ENCODE measurements at places on chromosomes 6 and 20.
A peak's percentile ranks its signal among the peaks of the same experiment; 100 is the strongest.

DNA sequence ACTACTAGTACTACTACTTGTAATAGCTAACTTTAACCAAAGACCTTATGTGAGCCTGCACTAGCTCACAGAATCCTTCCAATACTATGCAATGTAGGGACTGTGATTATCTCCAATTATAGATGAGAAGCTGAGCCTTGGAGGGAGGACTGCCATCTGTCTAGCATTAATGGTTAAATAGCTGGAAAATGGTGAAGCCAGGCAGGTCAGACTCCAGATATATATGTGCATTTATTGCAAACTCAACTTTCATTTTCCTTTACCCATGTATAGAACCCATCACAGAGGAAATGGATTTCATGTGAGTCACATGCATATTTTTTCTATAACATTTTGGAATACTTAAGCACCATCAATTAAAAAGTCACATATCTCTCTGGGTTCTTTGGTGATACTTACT lies 229.9 kb downstream of the BCAS1 start:
- no peak for DNase-seq

GRCh38 chr6:149137594-149137993 lies 179.9 kb upstream of the TAB2 start:
- no peak for DNase-seq

GRCh38 chr6:134190883-134191282 lies 127.0 kb downstream of the SGK1 start:
- DNase-seq = no peak

DNA sequence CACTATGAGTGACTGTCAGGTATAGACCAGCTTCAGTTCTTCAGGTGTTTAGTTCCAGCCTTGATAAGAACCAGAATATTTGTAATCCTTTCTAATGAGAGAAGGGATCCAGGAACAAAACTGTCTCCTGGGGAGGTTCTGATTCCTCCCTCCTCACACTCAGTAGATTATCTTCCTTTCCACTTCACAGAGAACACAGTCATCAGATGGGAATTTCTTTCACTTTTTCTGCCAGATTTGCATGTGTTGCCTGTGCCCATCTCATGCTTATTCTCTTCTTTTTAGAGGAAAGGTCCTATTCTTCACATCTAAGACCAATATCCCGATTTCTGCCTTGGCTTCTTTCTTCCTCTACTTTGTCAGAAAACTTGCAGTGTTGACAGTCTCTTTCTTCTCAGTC lies 50.8 kb downstream of the CD109 start:
- no peak for DNase-seq

DNA sequence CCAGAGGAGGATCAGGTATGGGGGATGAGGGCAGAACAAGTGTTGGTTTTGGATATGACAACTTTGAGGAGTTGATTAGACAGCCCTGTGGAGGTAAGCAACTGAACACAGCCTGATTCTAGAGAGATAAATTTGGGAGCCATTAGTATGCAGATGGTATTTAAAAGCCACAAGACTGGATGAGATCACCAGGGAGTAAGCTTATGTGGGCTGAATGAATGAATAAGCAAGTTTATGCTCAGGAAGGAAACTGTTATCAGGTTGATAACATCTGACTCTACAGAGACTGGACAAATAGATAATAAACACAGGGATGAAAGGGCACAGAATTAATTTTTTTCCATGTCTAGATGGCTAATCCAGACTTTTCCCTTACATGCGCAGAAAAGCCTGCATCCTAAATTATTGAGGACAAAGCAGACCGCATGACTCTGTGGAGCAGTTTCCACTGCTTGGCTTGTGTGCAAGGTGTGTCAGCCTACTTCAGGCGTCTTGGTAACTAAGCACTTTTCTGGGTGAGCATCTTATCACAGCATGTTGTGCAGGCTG lies 150.6 kb downstream of the GJA10 start:
- no peak for DNase-seq

DNA sequence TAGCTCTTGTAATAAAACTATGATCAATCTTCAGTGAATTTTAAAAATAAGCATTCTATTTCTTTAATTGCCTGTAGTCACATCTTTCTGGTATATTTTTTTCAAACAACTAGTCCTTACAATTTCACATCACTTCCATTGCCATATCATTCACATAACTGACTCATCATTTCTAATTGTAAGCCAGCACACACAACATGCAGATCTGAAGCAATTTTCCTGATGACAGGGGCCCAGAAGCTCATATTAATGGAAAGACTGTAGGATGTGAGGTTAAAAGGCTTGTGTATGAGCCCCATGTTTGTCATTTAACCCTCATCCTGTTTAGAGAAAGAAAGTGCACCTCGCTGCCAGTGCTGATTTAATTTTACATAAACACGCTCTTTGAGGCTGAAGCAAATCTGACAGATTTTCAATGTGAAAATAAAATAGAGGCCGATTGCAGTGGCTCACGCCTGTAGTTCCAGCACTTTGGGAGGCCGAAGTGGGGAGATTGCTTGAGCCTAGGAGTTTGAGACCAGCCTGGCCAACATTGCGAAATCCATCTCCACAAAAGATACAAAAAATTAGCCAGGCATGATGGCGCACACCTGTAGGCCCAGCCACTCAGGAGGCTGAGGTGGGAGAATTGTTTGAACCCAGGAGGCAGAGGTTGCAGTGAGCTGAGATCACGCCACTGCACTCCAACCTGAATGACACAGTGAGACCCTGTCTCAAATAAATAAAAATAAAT lies 40.1 kb upstream of the LTV1 start:
- no peak for DNase-seq

DNA sequence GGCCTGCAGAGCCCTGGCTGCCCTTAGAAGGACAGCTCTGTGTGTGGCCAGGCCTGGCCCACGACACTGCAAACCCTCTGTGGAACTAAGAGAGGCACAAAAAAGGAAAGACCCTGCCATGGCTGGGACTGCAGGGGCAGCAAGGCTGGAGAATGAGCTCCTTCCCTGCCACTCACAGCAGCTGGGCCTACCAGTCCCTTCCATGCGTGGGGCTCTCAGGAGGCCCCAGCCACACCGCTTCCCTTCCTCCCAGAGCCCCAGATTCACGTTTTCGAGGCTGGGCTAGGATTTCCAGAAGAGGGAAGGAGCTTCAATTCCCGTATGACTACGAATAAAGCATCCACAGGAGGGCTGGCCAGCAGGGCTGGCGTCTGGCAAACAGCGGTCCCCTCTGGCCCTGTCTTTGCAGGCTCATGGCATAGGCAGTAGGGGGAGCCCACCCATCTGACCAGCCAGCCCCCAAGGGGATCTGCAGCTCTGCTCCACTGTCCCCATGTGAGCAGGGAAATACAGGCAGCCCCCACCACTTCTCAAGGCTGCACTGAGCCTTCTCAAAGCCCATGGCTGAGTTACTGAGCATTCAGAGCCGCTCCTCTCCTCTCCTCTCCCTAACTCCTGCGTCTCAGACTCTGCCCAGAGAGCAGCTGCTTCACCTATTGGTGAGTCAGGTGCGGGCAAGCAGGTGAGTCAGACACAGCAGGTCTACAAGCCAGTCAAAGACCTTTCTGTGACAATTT lies 53.1 kb downstream of the NINL start:
- DNase-seq = peak; percentile 61

DNA sequence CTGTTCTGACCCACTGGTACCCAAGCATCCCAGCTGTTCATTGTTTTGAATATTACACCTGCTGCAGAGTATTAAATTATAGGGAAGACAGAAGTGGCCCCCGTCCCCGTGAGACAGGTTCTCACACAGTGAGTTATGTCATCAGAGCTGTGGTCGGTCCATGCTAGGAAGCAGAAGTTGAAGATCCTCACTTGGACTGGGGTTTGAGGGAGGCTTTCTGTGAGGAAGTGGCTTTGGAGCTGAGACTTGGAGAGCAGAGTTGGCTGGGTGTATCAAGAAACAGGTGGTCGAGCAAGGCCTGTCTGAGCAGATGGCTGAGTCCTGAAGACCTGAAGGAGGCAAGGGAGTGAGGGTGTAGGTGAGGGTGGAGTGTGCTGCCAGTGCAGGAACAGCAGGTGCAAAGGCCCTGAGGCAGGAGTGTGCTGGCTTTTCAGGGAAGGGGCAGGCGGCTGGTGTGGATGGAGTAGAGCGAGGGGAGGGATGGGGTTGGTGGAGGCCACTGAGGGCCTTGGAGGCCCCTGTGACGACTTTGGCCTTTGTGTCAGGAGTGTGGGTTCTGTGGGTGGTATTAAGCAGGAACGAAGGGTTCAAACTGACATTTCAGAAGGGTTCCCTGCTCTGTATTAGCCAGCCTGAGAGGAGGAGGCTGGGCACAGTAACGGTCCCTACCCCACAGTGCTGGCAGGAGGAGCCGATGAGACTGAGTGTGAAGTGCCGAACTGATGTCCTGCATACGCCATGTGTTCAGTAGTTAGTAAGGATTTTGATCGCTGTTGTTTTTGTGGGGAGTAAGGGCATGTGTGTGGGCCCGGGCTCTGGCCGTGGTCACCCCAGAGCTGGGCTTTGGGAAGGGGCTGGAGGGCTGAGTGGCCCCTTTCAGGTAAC lies 11.8 kb downstream of the SRC start:
- no peak for DNase-seq

- DNase-seq = no peak
These were observed 36.8 kb upstream of the LRFN2 start for GRCh38 chr6:40623932-40624331.

DNA sequence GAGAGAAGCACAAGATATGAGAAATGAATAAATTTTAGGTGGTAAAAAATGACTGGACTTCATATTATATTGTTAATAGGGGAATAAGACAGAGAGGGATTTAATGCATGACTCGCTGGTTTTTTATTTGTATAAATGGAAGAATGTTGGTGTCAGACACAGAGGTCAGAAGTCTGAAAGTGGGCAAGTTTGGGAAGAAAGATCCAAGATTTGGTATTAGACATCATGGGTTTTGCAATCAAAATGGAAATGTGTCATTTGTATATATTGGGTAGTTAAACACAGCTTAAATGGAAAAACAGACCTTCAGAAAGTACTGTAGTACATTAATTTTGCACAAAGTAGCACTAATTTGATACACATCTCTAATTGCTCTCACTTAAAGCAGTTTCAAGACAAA lies 96.2 kb downstream of the EYA4 start:
- no peak for DNase-seq

DNA sequence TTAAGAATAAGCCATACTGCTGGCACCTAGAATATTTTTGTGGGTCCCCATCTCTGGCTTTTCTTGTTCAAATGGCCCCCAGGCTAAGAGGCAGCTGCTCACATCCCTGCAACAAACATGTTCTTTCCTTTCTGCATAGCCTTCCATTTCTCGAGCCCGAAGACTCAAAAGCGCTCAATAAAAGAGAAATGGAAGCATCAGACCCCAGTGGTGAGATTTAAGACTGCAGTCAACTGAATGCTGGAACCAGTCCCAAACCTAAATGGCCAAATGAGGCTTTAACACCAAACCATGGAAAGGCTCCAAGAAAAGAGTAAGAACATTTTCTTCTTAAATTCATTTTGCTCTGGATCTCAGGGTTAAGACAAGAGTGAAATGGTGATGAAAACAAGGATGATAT lies 122.1 kb upstream of the TRAF3IP2 start:
- no peak for DNase-seq

- DNase-seq = no peak
These were observed 69.2 kb upstream of the CDYL start for GRCh38 chr6:4707011-4707410.

- DNase-seq = no peak
These were observed 13.4 kb downstream of the SLC52A3 start for GRCh38 chr20:754904-755303.

- no peak for DNase-seq
These were observed 315.5 kb upstream of the ARID1B start for GRCh38 chr6:156461647-156462046.

DNA sequence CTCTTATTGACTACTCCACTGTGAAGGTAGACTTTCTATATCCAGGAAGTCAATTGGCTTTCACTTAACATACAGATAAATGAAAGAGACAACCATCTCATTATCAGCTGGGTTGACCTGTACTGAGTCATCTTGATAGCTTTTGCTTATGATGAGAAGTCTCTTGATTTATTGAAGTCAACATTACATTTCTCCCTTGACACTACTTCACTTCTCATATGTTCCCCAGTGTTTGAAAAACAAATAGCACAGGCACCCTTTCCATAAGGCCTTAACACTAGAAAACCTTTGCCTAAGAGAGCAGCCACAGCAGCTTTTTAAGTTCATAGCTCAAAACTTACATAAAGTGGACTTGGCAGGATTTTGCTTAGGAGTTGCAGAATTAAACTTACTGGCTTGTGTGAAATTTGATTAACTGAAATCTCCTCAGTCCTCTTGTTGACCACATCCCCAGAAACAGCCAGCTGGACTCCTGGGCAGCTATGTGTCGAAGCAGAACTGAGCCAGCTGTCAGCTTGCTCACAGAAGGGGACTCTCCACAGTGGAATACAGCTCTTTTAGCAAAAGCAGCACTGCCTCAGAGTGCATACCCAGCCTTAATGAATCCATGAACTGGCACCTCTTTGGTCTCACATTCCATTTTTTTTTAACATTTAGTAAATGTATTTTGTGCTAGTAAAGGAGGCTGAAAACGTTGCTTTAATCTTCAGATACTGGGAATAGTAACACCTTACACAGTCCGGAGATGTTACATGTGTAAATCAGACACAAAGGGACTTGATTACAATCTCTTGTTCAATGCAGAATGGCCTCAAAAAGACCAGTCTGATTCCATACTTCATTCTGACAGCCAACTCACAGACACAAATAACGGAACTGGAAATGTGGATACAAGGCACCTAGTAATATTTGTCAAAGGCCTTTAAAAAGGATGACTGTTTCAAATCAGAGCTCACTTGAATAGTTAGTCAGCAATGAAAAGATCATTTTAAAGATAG lies 1532.7 kb downstream of the HACE1 start:
- no peak for DNase-seq

GRCh38 chr6:144134737-144135136 lies 15.6 kb upstream of the STX11 start:
- DNase-seq = no peak

DNA sequence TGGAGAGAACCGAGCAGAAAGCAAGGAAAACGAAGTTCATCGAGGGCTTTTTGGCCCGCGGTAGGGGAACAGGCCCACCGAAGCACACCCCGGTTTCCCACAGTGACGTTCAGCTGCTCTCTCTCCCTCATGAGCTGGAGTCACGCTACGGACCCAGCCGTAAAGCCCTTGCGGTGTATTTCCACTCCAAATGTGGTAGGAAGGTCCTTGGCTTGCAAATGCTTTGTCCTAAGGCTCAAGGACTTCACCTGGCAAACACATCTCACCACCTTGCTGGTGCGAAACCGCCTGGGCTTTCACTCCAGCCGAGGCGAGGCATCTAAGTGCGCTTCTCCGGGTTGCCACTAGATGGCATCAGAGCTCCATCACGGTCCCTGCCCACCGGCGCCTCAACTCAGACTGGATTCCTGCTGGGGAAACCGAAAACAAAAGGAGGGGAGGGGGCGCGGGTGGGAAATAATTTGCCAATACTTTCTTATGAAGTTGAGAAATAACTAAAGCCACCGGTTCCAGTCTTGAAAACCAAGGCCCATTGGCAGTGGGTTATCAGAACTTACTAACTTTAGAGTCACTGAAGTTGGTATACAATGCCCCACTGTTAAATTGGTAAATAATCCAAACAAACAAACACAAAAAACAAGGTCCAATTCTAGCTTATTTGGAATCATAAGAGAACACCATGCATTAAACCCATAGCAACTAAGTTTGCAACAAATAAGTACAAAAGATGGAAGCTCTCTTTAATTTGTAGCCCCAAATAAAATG lies 13.4 kb upstream of the FOXC1 start:
- DNase-seq = no peak

Measured in aorta (tissue), 5 donors.